RCC 7860 (cell line): ENCODE measurements at places on chromosomes 13 and 19.

- DNase-seq: no peak
Measured at GRCh38 chr19:44796701-44797115, 12.2 kb upstream of the BCAM start.

GRCh38 chr19:28409859-28410258, 803.1 kb downstream of the UQCRFS1 start:
- no peak for DNase-seq

DNA sequence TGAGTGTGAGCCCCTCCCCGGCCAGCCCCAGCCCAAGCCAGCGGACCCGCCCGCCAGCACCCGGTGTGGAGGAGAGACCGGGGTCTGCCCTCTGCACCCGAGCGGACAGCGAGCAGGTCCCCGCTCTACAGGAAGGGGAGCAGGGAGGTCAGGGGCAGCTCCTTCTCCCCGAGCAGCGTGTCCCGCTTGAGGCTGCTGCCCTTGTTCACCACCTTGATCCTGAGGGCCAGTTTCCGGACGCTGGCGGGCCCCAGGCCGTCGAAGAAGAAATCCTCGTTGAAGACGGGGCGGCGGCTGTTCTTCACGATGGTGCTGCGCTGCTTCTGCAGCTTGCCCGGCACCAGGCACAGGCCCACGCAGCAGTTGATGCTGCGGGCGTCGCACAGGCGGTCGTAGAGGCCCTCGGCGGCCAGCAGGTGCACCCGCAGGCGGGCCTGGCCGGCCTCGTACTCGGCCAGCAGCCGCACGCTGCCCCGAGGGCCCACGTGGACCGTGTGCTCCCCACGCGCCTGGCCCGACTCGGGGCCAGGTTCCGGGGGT, 1.9 kb downstream of the C2CD4C start:
- no peak for DNase-seq

DNA sequence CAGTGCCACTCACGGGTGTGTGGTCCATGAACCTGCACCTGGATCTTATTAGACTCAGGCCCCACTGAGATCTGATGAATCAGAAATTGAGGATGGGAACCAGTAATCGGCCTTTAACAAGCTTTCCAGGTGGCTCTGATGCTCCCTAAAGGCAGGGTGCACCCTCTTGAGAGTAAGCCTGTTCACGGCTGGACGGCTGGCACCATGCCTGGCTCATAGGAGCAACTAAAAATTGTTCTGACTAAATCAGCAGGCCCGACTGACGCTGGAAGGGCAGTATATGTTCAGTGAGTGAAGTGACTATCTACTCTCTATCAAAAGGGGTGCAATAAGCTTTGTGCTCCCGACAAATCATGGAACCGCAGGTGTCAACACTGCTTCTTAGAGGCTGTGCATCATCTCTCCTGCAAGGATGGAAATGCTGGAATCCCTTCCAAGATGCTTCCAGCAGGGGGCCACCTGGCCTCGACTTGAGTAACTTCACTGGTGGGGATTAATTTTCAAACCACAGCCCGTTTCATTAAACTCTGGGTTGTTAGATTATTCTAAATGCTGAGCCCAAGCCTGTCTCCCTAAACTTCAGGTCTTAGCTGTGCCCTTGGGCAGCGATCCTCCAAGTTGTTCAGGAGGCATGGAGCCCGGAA, 28.4 kb downstream of the TMTC4 start:
- no peak for DNase-seq

GRCh38 chr19:14943601-14944000, 2.3 kb downstream of the OR7C2 start:
- no peak for DNase-seq

DNA sequence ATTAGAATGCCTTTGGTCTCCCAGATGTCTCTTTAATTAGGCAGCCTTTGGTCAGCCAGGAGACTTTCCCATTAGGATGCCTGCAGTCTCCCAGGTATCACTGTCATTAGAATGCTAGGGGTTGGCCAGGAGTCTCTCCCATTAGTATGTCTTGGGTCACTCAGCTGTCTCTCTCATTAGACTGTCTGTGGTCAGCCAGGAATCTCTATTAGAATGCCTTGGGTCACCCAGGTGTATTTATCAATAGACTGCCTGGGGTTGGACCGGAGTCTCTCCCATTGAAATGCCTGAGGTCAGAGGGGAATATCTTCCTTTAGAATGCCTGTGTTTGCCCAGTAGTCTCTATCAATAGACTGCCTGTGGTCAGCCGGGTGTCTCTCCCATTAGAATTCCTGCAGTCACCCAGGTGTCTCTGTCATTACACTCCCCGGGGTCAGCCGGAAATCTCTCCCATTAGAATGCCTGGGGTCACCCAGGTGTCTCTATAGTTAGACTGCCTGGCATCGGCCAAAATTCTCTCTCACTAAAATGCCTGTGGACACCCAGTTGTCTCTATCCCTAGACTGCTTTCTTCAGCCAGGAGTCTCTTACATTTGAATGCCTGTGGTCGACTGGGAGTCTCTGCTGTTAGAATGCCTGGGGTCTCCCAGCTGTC, 1460.3 kb downstream of the UQCRFS1 start:
- no peak for DNase-seq

DNA sequence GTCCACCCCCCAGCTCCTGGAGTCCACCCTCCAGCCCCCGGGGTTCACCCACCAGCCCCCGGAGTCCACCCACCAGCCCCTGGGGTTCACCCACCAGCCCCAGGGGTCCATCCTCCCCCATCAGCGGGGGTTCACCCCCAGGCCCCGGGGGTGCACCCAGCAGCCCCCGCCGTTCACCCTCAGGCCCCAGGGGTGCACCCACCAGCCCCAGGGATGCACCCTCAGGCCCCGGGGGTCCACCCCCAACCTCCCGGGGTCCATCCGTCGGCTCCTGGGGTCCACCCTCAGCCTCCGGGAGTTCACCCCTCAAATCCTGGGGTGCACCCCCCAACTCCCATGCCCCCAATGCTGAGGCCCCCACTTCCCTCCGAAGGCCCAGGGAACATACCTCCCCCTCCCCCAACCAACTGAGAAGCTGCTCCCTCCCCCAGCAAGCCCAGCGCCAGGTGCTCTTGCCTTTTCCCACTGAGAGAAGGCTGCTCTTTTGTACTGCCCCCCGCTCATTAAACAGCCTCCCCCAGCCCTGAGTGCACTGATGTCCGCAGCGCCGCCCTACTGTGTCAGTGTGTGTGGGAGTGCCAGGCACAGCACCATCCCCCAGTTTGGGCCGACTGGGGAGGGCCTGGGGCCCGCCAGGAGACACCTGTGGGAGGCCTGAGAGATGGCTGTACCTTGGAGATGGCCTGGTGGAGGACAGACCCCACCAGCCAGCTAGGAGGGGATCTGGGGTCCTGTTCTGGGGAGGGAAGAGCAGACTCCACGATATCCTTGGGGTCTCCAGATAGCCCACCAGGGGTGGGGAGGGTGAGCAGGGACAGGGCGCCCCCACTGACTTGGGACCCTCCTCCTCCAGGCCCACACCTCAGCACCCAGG, 750 bp upstream of the AMH start:
- DNase-seq: no peak

DNA sequence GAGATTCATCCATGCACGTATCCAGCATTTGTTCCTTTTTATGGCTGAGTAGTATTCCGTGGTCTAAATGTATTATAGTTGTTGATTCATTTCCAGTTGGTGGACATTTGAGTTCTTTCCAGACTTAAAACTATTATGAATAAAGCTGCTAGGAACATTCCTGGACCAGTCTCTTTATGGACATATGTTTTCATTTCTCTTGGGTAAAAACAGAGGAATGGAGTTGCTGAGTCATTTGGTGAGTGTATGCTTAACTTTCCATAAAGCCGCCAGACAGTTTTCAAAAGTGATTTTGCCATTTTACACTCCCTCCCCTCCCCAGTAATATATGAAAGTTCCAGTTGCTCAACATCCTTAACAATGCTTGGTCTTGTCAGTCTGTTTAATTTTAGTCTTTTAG, 116.4 kb downstream of the TSHZ3 start:
- DNase-seq: no peak

DNA sequence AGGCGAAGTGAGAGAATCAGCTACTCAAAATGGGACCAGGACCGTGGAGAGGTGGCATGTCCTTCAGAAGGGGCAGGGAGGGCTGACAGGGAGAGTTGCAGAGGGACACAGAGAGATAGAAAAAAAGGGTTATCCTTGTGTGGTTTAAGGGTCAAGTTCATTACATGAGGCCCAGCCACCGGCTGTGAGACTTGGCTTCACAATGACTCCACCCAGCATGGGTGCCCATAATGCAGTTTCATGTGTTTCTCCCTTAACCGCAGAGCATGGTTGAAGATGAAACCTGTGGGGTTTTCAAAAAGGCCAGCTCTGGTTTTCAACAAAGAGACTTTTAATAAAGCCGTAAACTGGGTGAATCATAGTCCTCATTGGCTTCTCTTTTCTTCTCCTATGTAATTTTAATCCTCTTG, 164.6 kb downstream of the KLF5 start:
- no peak for DNase-seq

DNA sequence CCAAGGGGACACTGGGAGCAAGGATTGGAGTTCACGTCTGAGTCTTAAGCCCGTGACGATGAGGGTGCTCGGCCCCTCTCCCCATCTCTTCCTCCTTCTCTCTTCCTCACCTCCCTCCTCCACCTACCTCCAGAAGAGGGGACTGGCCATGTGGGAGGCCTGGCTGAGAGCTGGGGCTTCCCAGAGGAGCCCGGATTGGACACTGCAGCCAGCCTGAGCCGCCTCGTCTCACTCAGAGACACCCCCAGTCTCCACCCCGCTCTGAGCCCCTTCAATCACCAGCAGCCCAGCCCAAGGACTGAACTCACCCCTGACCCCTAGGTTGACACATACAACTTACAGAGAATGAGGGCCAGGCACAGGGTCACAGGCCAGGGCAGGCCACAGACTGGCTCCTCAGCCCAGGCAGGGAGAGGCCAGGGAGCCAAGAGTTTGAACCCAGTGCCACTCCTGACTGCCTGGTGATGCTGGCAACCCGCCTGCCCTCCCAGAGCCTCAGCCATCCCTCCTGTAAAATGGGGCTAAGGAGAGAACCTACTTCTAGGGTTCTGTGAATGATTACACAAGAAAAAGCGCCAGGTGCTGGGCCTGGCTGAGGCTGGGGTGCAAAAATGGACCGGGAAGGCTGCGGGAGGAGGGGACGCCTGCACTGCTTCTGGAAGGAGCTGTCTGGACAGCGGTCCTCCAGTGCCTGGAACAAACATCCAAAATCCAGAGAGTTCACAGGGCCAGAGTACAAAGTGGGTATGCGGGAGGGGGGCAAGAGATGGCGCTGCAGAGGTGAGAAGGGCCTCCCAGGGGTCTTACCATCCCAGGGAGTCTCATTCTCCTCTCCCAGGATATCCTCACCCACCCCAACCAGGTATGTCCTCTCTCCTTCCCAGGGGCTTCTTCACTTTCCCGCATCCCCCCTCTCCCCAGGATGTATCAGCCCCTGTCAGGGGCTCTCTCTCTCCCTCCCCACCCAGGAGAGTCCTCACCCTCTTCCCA, 1.1 kb downstream of the CD79A start:
- DNase-seq: no peak

GRCh38 chr13:41496420-41497234, 39.3 kb downstream of the RGCC start:
- no peak for DNase-seq

- no peak for DNase-seq
Measured at GRCh38 chr19:23440791-23441190, 45.5 kb upstream of the ZNF91 start.

GRCh38 chr13:99074693-99075092, 96.8 kb upstream of the DOCK9 start:
- no peak for DNase-seq

GRCh38 chr19:30564551-30565011, 192.4 kb downstream of the ZNF536 start:
- no peak for DNase-seq

DNA sequence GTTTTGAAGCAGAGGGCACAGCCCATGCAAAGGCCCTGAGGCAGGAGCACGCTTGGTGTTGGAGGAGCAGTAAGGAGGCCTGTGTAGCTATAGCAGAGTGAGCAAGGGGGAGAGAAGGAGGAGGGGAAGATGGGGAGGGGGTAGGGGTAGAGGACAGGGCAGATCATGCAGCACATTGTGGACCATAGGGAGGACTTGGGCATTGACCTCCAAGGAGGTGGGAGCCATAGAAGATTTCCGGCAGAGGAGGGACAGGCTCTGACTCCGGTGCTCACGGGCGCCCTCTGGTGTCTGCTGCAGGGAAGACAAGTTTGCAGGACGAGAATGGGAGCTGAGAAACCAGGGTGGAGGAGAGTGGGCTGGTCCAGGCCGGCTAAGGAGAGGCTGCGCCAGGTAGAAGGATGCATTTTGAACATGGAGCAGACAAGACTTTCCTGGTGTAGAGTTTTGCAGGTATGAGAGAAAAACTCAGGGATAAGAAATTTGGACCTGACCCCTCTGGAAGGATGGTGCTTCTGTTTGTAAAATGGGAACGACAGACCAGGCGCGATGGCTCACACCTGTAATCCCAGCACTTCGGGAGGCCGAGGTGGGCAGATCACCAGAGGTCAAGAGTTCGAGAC, 13.7 kb upstream of the CREB3L3 start:
- DNase-seq: peak; percentile 45

DNA sequence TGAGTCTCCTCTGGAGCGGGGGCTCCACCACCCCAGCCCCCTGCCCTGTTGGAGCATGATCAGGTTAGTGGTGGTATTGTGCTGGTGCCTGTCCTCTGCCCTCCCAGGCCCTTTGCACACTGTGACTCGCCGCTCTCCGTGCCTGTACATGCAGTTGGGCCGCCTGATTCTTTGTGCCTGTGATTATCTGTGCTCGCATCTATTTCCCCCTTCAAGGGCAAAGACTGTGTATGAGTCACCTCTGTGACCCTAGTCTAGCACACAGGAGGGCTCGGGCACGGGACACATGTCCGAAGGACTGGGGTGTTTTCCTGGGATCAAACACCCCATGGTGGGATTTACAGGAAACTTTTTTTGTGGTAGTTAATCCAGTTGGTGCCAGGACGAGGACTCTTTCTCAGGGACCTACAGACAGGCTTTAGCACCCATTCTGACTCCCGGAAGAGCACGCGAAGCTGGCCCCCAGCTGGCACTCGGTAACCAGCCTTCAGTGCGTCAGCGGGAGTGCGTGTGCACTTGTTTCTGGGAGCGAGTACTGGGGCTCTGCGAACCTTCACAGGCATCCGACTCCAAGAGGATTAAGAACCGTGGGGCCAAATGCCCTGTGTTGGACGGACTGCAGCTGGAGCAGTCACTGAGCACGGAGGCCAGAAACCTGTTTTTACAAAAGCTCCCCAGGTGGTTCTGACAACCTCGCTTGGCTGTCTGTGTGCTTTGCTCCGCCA, 6.7 kb downstream of the PPP1R37 start:
- peak; percentile 20 for DNase-seq

- no peak for DNase-seq
Measured at GRCh38 chr19:10111405-10111811, at the start of gene P2RY11. TSS of gene P2RY11 (plus strand) at chr19:10111693. CDS start at chr19:10111722, 29 bp downstream.

DNA sequence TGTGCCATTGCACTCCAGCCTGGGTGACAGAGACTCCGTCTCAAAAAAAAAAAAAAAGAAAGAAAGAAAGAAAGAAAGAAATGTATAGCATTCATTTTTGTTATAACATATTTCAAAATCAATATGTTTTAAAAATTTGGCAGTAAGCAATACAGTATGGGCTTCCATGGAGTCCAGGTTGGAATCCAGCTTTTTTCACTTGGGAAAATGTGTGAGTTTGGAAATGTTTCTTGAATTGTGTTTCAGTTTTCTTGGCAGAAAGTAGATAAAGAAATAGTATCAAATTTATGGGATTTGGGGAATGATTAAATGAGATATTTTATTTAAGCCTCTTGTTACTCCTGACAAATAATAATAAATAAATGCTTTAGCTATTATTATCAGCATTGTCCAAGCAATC, 225.6 kb downstream of the PCDH9 start:
- no peak for DNase-seq
